Caki2 (cell line): ENCODE measurements at places on chromosomes 2 and 18. TPM values are rescaled to one million over a fixed set of nuclear protein-coding genes. Genes with fewer than 3 reads are reported as not detected.

- DNase-seq, result no peak
These were observed 19.8 kb upstream of the NFU1 start for GRCh38 chr2:69456950-69457445.

COX5B gene
- total RNA-seq, result 745 and 792 TPM in 2 replicates

DNA sequence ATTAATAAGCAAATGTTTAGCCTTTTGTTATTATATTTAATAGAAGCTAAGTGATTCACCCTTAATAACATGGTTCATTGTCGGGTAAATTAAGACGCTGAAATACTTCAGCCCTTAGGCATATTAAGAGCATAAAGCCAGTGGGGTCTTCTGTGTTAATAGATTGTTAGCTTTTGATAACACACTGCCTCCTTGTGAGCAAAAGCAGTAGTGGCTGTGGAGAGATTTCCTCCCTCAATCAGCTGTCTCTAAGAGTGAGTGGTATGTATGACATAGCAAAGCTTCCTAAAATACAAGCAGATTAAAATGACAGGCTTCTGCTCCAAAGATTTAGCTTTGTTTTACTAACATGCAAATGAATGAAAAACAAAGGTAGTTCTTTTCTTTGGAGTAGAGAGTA is 143.7 kb upstream of the SYT4 start:
- no peak for DNase-seq

DUSP2 gene
- total RNA-seq, result 6.1 and 7.4 TPM in 2 replicates

ZSWIM2 gene
- not detected in 2 replicates for total RNA-seq

GDF7 gene
- total RNA-seq, result 0.68 and 0.72 TPM in 2 replicates

- DNase-seq, result no peak
These were observed 95.5 kb upstream of the ATP8B1 start for GRCh38 chr18:57898506-57899124.

MARCHF4 gene
- not detected in 2 replicates for total RNA-seq

FAM124B gene
- total RNA-seq, result not detected in 2 replicates
